CD4-positive, alpha-beta T cell (primary cell): ENCODE measurements at places on chromosomes 2 and 18.

DNA sequence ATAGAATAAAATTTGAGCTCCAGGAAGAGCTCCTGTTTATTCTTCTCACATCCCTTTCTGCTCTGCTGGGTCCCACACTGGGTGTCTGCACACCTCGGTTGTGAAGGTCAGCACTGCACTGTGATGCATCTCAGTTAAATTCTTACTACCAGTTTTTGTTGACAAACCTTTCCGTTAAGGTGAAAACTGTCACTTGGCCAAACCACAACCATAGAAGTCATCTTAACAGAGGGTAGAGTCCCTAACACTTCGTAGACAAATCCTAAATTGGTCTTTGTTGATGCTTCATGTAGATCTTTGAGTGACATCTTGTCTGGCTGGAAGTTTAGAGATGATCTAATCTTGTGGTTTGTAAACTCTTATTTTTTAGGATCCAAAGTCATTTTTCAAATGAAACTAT, 167.4 kb upstream of the MAP3K20 start:
- DNase-seq = no peak

GRCh38 chr2:96143848-96144480, 1.3 kb downstream of the DUSP2 start:
- peak; percentile 57 for DNase-seq

- no peak for DNase-seq
Observed at GRCh38 chr2:210862283-210863065, 306.1 kb downstream of the CPS1 start.

- DNase-seq = no peak
Observed at GRCh38 chr2:176089843-176090395, 2.6 kb upstream of the HOXD13 start.

GRCh38 chr18:59610546-59611140, 86.6 kb downstream of the CCBE1 start:
- no peak for DNase-seq

DNA sequence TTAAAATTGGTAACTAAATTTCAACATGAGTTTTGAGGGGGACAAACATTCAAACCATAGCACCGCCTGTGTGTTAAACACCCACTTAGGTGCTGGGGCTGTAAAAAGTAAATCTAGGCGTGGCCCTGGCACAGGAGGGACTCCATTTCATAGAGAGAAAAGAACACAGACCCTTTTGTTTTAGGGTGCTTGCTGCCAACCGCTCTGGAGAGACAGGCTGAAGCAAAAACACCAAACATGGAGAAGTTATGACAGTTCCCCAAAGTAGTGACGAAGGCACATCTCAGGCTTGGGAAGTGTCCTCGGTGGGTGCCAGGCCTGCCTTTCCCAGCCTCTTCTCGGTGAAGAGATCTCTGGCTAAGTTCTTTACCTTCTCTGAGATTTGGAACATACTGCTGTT, 5.1 kb downstream of the ACTG2 start:
- DNase-seq = no peak

GRCh38 chr18:21632393-21632792, 20.3 kb downstream of the SNRPD1 start:
- DNase-seq = no peak

DNA sequence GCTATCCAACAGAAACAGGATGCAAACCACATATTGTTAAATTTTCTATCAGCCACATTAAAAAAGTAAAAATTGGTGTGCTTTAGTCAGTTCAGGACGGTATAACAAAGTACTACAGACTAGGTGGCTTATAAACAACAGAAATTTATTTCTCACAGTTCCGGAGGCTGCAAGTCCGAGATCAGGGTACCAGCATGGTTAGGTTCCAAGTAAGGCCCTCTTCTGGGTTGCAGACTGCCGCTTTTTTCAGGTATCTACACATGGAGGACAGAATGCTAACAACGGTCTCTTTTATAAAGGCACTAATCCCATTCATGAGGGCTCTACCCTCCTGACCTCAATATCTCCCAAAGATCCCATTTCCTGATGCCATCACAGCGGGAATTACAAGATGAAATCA, 10.5 kb downstream of the SMAD2 start:
- DNase-seq = no peak
